ENCODE measurements at places on chromosomes 12 and 14.

DNA sequence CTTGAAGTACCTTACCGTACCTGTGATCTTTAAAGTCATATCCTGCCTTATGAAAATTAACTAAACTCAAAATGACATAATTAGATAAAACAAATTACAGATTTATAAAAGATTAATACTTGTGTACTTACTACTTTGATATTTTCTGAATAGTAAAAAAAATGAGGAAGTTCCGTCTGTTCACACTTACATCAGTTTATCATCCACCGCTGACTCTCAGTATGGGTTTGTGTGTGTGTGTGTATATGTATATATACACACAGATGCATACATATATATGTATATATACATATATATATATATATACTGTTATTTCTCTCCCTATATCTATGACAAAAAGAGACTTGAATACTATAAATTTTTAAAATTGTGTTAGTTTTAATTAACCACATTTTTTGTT, 65.0 kb upstream of the MON2 start:
- DNase-seq: no peak

DNA sequence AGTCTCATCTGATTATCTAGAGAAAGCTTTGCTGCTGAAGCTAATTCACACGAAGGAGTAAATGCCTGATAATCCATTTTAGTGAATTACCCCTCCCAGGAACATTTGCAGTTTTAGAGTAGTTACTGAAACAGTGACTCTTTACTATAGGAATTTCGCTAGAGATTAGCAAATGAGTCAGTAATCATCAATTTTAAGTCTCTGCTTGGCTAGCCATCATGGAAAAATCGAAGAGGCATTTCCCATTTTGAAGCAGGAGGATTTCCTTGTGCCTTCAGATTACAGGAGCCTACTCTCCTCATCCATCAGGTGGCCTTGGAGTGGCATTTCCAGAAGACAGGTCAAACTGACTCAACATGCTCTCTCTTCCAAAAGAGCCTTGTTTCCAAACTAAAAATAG, 154.5 kb downstream of the EGLN3 start:
- DNase-seq: no peak

- peak; percentile 10 for DNase-seq
These were observed 171.5 kb downstream of the NUAK1 start for GRCh38 chr12:105967038-105967776.

GRCh38 chr14:96792591-96792990, 4.6 kb upstream of the VRK1 start:
- no peak for DNase-seq

- DNase-seq: peak; percentile 79
These were observed 59.2 kb downstream of the RASSF8 start for GRCh38 chr12:26017484-26018211.

DNA sequence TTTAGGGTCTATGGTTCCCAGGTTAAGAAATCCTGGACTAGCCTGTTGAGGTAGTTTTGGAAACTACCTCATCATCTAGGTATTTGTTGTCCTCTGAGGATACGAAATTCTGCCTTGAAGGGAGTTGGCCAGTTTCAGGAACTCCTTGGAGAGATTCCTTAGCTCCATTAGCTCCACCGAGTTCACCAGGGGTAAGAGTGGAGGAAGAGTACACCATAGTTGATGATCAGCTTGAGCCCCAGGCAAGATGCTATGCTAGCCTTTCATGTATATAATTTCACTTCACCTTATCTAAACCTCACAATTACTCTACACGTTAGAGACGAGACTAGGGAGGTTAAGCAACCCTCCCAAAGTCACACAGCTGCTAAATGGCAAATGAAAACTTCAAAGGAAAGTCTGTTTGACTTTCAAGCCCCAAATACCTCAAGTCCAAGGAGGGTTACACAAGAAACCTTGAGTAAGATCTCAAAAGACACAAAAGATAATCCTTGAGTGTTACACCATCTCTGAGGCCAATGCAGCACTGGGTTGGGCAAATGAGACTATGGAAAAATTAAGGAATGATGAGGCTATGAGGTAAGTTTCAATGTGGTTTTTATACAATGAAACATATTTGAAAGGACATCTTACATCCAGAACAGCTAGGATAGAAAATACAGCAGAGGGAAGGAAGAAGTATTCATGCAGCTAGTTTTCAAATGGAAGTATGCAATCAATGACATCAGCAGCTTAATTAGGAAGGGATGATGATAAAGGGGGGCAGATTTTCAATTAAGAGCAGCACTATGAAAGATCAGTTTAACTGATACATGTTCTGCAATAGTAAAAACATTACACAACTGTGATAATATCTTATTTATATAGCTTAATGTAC, 97.2 kb upstream of the KRAS start:
- DNase-seq: no peak

DNA sequence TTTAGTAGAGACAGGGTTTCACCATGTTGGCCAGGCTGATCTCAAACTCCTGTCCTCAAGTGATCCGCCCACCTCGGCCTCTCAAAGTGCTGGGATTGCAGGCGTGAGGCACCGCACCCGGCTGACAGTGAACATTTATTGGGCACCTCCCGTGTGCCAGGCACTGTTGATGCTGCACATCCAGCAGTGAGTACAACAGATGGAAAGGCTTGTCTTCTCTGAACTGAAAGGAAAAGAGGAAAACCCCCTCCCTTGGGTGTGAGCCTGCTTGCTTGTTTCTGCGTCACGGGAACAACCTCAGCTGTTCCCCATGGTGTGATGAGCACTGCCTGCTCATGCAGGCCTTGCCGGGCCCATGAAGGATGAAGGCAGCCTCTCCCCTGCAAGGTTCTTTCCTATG, 39.5 kb downstream of the DGLUCY start:
- DNase-seq: no peak

GRCh38 chr12:6914246-6914946, at the start of gene ENO2:
Gene ENO2 (plus strand): TSS chr12:6914580. CDS start chr12:6915833, 1,253 bp downstream.
- peak; percentile 66 for DNase-seq
